Breast epithelium (tissue), 4 donors: ENCODE measurements at places on chromosomes 16 and 17. TPM values are rescaled to one million over a fixed set of nuclear protein-coding genes. Genes with fewer than 3 reads are reported as not detected.
A peak's percentile ranks its signal among the peaks of the same experiment; 100 is the strongest.

DNA sequence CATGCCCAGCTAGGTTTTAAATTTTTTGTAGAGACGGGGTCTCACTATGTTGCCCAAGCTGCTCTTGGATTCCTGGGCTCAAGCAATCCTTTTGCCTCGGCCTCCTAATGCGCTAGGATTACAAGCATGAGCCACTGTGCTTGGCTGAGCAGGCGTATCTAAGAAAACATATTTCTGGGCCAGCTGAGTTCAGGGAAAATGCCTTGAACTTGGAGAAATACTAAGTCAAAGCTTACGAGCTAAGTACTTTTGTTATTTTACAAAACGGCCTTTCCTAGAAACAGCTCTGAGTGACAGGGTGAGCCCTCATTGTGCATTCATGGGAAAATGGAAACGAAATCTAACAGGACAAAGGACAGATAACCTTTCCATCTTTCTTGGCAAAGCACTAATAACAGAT is 24.7 kb downstream of the DNAI2 start:
- no peak for DNase-seq

DNA sequence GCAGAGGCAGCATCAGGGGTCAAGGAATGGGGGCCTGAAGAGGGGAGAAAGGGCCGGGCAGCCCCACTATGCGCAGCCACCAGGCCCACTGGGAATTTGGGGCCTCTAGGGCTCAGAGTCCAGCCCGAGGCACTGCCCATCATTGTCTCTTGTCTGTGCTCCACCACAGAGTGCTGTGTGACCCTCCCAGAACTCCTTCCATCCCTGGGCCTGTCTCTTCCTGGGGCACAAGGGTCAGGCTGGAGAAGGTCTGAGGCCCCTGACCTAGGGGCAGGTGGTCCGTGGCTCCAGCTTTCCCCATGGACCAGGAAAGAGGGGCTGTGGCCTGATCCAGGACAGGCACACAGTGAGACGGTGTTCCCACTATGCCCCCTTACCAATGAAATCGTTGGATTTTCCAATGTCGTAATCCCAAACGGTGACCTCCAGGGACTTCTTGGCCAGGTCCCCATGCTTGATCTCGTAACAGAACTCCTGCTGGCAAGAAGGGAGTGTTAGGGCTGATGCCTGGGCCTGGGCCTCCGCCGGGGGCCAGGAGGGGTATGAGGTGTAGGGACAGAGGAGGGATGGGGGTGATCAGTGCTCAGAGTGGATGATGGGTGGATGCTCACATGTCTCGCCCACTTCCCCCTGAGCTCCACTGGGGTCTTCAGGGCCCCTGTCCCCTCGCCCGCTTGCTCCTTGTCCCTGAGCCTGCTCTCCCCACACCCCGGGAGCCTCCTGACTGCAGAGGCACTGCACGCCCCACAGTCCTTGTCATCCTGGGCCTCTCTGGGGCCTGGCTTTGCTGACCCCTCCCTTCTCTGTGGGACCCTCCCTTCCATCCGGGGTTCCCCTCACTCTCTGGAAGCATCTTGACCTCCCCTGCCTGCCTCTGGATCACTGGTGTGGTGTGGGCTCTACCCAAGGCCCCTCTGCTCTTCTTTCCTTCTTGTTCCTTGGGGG is 10.7 kb downstream of the SCGB1C2 start:
- DNase-seq = peak; percentile 42

- no peak for DNase-seq
These were observed 1.6 kb upstream of the LRRC75A start for GRCh38 chr17:16493531-16494046.

GRCh38 chr17:57425903-57426880 is 169.9 kb downstream of the MSI2 start:
- DNase-seq = no peak

- DNase-seq = no peak
These were observed 16.2 kb downstream of the SMTNL2 start for GRCh38 chr17:4600563-4600962.

GRCh38 chr16:12688951-12689850 is 114.5 kb downstream of the CPPED1 start:
- no peak for DNase-seq

- no peak for DNase-seq
These were observed 32.0 kb upstream of the DOC2B start for GRCh38 chr17:213286-214105.

DNA sequence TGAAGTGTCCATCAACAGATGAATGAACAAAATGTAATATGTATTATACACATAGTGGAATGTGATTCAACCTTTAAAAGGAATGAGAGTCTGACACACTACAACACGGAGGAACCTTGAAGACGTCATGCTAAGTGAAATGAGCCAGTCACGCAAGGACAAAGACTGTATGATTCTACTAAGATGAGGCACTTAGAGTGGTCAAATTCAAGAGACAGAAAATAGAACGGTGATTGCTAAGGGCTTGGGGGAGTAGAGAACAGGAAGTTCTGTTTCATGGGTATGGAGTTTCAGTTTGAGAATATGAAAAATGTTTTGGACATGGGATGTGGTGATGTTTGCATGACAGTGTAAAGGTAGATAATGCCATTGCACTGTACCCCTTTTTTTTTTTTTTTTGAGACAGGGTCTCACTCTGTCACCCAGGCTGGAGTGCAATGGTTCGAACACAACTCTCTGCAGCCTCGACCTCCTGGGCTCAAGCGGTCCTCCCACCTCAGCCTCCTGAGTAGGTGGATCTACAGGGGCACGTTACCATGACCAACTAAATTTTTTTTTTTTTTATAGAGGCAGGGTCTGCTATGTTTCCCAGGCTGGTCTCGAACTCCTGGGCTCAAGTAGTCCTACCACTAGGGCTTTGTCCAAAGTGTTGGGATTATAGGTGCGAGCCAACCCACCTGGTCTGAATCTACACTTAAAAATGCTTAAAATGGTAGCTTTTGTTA is 2.9 kb upstream of the CCDC102A start:
- peak; percentile 6 for DNase-seq

Gene NSMCE1
- 54.6 TPM for total RNA-seq

Gene CLDN7
- 95.9 TPM for total RNA-seq

Gene GUCY2D
- total RNA-seq = not detected
